ENCODE measurements at places on chromosomes 3 and 15.
A peak's percentile ranks its signal among the peaks of the same experiment; 100 is the strongest.

DNA sequence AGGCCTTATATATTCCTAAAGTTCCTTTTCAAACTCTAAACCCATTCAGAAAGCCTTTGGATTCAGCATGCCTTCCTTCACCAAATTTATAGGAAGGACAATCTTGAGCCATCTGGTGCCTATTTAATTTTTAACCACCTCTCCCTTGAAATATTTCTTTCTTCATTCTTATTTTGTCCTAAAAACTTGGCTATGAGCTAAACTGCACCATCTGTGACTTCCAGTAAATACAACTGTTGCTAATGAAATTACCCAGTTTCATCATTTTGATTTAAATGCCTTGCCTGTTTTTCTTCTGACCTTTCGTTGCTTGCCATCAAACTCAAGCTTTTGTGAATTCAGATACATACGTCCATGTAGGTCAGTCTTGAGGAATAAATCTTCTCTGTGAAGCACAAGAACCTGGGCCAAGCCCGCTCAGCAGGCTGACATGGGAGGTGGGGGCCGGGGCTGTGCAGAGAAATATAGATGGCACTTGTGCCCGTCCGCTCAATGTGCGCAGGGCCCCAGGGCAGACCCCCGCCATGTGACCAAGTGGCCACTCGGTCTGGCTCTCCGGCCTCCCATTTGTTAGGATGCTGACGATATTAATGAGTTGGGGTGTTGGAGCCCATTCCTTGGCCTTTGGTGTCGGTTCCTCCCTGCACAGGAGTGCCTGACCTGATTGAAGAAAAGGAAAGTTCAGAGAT is 335.9 kb downstream of the VPS13C start:
- DNase-seq = no peak

DNA sequence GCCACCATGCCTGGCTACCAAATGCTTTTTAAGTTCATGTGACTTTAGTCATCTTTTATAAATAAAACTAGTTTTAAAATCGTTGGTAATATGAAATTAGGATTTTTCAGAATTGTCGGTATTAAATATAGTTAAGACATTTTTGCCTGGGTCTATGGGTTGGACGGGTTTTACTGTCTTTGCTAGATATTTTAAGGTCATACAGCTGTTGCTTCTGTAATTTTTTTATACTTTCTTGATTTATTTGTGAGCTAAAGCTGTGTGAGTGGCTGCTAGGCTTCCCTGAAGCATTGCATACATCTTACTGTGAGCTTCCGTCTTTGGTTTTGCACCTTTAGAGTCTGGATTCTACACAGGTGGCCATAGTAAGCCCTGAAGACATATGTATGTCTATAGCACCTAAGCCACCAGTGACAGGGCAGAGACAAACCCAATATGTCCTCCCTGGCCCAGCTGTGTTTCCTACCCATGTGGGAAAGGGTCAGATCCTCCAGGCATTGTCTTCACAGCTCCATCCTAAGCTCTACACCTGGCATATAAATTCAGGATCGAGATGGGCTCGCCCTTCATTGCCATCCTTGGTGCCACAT is 16.6 kb upstream of the ZNF710 start:
- DNase-seq = no peak

DNA sequence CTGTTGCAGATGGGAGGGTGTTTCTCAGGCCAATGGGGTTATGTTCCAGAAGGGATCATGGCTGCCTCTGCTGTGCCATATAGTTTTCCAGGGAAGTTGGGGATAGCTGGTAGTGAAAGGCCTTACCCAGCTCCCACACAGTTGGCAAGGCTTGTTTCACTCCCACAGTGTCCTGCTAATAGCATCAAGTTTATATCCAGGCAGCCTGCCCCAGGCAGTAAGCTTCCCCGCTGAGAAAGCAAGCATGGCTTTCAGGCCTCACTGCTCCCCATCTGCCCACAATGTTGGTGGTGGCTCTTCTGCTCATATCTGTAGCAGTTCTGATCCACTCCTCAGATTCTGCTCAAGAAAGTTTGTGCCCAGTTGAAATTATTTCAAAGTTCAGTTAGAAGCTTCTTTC is 50.9 kb upstream of the DCBLD2 start:
- DNase-seq = no peak

DNA sequence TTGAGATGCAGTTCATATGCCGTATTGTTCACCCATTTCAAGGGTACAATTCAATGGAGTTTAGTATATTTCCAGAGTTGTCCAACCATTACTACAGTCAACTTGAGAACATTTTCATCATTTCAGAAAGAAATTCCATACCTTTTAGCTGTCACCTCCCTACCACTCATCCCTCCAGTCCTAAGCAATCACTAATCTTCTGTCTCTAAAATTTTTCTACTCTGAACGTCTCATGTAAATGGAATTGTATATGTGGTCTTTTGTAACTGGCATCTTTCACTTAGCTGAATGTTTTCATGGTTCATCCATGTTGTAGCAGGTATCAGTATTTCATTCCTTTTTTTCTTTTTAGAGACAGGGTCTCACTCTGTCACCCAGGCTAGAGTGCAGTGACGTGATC is 51.1 kb downstream of the CMTM7 start:
- DNase-seq = peak; percentile 28

- DNase-seq = peak; percentile 19
These were observed 53.5 kb upstream of the PRTG start for GRCh38 chr15:55796321-55796965.

DNA sequence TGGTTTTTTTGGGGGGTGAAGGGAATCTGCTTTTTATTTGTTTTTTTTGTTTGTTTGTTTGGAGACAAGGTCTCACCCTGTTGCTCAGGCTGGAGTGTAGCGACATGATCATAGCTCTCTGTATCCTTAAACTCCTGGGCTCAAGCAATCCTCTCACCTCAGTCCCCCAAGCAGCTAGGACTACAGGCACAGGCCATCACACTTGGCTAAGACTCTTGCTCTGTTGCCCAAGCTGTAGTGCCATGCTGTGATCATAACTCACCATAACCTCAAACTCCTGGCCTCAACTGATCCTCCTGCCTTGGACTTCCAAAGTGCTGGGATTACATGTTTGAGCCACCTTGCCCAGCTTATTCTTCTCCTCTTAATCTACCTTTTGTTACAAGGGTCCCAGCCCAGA is 31.8 kb downstream of the GPR176 start:
- no peak for DNase-seq

DNA sequence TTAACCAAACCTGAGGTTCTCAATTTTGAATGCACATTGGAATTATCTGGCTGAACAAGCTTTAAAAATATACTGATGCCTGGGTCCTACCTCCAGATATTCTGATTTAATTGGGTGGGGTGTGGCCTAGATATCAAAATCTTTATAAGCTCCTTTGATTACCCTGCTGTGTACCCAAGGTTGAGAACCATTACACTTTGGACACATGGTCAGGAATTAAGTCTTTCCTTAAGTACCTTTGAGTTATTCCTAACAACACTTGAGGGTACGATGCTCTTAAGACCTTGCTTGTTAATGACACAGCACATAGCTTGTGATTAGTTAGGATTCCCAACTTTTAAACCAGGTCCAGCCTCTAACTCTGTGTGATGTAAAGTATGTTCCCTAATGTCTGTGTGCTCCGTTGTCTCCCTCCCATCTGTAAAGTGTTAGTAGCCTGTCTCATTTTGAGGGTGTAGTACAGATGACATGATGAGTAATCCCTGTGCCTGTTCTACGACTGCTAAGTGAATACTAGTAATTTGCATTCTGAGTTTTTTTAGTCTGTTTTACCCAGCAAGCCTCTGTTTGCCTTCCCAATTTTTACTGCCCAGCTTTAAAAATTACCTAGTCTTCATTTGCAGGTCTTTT is 154.9 kb downstream of the KLHL25 start:
- peak; percentile 90 for DNase-seq

DNA sequence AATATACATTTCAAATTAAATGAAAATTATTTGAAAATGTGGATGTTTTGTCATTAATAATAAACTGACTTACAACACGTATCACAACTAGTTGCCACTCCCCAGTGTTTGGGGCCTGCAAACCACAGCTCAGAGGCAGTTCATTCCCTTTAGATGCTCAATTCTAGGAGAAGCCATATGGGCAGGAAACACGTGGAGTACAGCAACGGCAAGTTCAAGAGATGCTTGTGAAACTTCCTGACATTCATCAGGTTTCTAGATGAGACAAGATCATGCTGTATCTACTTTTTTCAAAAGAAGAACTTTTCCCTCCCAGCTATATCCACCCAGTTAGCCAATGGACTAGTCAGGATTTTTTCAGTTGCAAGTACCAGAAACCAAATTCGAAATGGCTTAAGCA is 17.6 kb upstream of the PLA2G4D start:
- DNase-seq = peak; percentile 16

DNA sequence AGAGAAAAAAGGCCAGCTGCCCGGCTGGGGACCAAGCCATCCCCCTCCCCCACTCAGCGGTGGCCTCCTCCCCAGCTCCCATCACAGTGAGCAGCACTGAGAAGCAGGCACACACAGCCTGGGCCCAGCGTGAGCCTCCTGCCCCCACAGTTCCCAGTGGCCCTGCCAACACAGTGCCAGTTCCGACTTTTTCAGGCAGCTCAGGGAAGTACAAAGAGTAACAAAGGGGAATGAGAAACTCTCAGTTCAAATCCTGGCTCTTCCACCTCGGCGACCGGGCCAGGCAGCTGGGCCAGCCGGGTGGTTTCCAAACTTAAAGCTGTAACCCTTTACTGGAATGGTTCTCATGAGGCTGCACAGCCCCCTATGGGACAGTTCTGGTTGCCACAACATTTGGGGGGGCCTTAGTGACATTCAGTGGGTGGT is 18.5 kb downstream of the TNK2 start:
- no peak for DNase-seq

DNA sequence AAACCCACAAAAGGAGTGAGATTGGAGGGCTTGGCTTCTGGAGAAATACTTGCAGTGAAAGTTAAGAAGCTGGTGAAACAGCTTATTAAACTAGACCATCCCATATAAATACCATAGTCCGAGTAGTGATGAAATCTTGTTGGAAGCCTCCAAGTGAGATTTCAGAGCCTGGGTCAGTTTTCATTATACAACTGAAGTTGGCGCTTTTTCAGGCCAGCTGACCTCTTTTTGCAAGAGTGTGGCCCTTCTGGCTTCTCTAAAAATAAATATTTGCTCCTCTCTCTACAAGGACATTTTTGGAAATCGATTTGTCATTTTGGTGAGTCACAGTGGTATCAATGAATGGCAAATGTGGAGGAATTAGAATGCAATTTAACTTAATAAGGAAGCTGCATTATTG is 51.2 kb upstream of the THRB start:
- peak; percentile 71 for DNase-seq

DNA sequence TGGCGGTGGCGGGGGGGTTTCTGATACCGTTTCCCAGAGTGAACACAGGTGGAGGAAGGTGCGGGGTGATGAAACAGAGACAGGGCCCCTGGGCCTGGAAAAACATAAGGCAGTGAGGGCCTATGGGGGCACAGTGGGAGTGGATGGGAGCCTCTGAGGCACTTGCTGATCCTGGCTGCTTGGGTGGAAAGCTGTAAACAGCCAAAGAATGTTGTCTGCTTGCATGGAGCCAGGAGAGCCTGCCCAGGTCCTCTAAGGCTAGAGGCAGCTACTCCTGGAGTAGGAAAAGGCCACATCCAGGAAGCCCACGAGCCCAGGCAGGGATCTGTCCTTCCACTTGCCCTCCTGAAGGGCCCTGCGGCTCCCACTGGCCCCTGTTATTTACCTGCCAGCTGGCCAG is 2.9 kb upstream of the SEMA3B start:
- no peak for DNase-seq

- DNase-seq = no peak
These were observed 1.2 kb downstream of the KIF23 start for GRCh38 chr15:69415381-69415780.

DNA sequence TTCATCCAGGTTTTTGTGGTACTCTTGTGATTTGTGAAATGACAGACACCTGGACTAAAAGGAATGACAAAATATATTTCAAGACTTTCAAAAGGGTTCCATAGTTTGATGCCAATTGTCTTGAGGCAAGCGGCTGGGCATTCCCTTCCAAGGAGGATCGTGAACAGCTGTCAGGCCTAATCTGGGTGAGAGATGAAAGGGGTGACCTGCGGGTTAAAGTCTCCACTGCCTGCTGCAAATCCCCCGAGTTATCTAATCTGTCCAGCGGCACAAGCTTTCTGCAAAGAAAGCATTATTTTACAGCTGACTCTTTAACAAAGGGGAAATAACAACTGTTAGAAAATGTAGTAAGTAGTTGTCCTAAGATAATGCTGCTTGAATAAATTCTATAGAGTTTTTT is 128.7 kb upstream of the MB21D2 start:
- no peak for DNase-seq

- no peak for DNase-seq
These were observed 170.6 kb downstream of the MINAR1 start for GRCh38 chr15:79602731-79603130.

DNA sequence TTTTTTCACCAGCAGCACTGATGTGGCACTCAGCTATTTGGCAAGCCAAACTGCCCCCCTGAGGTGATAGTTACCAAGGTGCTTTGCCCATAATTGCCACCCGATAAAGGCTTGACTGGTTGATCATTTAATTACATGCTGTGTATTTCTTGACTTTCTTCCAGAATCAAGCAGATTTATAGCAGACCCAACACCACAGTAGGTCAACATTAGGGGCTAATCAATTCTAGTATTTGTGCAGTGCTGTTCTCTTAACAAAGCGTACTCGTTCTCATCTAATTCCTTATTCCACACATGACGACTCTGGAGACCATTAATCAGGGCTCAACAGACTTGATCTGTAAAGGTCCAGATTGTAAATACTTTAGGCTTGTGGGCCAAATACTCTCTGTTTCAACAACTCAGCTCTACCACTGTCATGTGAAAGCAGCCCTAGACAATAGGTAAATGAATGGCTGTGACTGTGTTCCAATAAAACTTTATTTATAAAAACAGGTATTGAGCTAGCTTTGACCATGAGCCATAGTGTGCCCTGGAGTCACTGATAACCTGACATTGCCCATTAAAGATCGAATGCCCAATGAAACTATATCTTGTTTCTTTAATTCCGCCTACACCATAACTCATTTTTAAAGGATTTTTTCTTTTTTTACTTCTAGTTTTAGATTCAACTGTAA is 119.1 kb upstream of the TMC3 start:
- no peak for DNase-seq

GRCh38 chr15:80957976-80958375 is 31.6 kb downstream of the MESD start:
- DNase-seq = peak; percentile 33

DNA sequence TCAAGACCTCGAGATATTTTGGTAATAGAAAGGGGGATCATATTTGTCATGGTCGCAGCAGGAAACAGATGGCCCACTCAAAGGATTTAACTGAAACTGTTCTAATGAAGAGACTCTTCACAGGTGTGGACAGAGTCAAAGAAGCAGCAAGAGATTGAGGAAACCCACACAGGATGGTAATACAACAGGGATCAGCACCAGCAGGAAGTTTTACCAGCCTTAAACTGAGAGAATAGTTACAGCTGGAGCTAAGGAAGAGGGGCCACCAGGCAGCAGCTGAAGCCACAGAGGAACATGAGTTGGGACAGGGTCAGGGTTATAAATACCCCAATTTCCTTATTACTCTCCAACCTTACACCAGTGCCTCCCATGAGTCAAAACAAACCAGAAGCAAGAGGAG is 131.8 kb upstream of the UBE2E2 start:
- no peak for DNase-seq

DNA sequence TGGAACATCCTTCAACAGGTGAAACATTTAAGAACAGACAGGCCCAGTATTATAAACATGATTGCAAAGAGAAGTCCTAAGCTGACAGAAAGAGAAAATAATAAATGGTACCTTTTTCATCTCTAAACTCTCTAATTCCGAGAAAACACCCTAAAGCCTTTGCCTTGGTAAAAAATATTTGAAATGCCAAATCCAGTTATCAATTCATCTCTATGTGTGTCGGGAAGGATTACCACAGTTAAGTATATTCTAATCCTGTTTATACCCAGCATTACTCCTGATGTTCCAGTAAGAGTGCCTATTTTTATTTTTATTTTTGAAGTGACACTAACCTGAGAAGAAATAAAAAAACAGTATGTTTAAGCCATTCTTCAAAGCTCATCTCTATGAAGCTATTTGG is 219.3 kb upstream of the NANOGP8 start:
- DNase-seq = no peak

Measured in fibroblast of mammary gland (primary cell).